ENCODE measurements at places on chromosomes 6 and 20.

GRCh38 chr6:108699290-108700041 lies 138.7 kb downstream of the FOXO3 start:
- DNase-seq: no peak

DNA sequence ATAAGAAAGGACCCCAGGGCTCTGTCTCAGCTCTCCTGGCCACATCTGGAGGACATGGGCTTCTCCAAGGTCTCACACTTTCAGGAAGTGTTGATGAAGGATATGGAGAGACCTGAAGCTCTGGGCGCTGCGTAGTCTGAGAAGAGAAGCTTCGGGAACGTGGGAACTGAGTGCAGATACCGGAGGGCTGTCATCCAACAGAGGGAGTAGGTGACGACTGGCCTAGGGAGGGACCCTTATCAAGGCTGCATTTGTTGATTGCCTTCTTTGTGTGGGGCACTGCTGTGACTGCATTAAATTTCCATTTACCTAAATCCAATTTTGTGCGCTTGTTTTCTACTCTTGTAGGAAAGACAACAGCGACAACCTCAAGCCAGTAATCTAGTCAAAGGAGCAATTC lies 63.4 kb downstream of the PLG start:
- DNase-seq: no peak

DNA sequence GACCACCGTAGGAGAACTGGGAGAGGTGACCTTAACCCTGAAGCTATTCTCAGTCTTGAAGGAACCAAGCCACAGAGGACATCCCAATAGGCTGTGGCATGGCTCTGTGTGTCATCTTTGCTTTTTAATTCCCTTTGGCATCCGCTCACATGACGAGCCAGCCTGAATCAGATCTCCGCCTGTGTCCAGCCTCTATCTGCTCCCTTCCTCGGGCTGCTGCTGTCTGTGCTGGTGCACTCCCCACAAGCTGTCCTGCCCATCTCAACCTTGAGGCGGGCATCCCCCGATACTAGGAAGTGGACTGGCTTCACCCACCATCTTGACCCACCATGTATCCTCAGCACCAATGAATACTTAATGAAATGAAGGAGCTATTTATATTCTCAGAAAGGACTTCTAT lies 111.9 kb downstream of the SLC23A2 start:
- DNase-seq: no peak

- DNase-seq: no peak
Observed at GRCh38 chr20:17756529-17756928, 56.8 kb downstream of the BANF2 start.

DNA sequence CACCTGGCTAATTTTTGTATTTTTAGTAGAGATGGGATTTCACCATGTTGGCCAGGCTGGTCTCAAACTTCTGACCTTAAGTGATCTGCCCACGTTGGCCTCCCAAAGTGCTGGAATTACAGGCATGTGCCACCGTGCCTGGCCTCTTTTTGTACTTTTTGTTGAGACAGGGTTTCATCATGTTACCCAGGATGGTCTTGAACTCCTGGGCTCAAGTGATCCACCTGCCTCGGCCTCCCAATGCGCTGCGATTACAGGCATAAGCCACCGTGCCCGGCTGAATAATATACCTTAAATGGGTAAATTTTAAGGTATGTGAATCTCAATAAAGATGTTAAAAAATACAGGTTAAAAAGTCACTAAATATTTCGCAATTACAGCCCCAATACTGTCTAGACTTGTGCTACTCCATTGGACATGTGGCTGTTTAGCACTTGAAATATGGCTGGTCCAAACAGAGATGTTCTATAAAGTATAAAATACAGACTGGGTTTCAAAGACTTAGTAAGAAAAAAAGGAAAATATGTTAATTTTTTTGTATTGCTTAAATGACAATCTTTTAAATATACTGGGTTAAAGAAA lies 42.1 kb downstream of the PPP1R3G start:
- no peak for DNase-seq

- no peak for DNase-seq
Observed at GRCh38 chr6:142207265-142207877, 60.3 kb downstream of the VTA1 start.

- no peak for DNase-seq
Observed at GRCh38 chr20:39758876-39759275, 796.7 kb downstream of the DHX35 start.

DNA sequence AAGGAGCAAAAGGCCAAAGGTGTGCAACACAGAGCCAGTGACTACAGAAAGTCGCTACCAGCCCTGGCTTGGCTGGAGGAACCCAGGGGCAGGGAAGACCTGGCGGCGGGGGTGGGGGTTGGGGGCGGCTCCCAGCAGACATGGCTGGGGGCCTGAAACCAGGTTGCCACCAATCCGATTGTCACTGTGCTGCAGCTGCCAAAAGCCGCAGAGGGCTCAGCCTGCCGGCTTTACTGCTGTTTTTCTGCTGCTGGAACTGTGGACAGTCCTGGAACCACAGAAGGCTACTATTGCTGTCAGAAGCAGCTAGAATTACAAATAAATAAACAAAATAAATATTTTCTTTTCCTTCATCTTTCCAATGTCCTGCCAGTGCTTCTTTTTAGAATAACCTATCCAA lies 25.7 kb upstream of the OGFRL1 start:
- no peak for DNase-seq

GRCh38 chr6:131208787-131209186 lies 73.5 kb downstream of the AKAP7 start:
- DNase-seq: no peak

DNA sequence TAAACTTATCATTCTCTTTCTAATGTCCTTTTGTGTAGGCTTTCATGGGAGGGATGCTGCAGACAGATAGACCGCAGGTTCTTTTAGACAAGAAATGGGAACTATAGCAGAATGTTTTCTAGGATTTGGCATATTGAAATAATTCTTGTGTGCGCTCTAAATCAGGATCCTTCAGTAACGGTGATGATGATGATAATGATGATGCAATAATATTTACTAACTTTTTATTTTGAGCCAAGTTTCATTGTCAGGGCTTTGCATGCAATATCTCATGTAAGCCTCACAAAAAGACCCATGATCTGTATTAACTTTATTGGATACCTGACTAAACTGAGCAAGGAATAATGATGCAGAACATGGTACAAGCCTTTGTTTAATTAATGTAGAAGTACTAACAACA lies 280.1 kb downstream of the HAO1 start:
- no peak for DNase-seq

DNA sequence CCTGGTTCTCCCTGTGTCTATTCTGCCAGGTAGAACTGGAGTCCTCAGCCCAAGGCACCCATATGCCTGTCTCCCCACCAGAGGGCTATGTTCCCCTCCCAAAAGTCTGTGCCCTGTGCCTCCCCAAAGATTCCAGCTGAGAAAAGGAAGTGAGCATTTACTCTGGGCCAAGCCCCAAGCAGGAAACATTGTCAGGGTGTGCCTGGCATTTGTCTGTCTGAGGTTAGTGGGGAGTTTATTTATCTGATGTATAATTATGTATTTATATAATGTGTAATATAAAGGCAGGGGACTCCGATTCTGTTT lies 5.6 kb downstream of the GDF5 start:
- DNase-seq: no peak

DNA sequence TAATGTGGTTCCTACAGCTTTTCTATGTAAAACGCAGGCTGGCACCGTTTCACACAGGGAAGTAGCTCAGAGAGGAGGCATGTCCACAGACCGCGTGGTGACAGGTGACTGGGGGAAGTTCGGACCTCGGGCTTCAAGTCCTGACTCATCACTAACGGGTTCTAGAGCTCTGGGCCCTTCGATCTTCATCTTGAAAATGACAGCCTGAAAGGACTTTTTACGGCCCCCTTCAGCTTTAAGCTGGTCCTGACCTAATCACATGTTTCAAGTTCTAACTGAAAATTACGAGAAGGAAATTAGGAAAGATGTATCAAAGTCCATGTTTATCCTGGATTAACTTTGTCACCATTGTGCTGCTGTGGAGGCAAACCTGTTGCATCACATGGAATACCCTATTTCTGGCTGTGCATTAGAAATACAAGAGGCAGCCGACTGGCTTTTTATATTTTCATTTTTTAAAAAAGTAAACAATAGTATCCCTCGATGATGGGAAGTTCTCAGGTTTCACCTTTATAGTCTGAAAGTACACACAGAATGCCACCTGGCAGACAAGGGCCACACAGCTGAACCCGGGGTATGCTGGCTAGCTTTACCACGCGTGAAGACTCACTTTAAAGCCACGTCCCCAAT lies 2.0 kb downstream of the MAN1A1 start:
- peak; percentile 84 for DNase-seq

- DNase-seq: no peak
Observed at GRCh38 chr20:58762120-58762519, 69.5 kb downstream of the NPEPL1 start.

- peak; percentile 55 for DNase-seq
Observed at GRCh38 chr20:16397086-16397485, 176.2 kb downstream of the KIF16B start.

GRCh38 chr6:87590990-87591389 lies 1.1 kb downstream of the ORC3 start:
- no peak for DNase-seq

DNA sequence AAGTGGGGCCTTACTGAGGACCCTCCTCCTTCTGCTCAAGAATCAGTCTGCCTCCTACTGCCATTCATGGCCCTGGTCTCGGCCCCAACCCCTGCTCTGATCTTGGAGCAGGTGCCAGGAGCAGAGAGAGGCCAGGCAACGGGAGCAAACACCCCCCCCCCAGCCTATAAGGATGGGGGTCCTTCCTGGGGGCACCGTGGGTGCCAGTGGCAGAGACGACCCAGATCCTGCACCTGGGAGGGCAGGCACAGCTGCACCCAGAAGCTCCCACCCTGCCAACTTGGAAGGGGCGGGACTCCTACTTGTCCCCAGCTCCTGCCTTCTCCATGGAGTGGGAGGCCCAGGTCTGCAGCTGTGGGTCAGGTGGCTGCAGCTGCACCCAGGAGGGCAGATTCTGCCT lies 183.2 kb downstream of the EYA4 start:
- DNase-seq: no peak

DNA sequence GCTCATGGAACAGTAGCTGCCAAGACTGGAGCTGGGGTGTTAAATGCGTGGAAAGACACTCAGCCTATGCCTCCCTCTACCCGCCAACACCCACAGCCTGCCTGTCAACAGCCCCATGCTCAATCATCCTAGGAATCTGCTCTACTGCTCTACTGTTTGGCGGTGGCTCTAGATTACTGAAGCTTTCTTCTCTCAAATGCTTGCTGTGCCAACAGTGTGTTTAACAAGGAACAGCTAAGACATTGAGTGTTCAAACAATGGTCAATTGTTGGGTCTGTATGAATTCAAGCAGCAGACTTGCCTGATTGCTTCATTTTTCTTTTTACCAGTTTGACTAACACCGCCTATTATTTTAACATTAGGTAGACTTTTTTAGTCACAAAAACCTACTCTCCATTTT lies 258.6 kb downstream of the SOD2 start:
- DNase-seq: no peak

GRCh38 chr6:63353286-63353630 lies 33.5 kb upstream of the LGSN start:
- no peak for DNase-seq

DNA sequence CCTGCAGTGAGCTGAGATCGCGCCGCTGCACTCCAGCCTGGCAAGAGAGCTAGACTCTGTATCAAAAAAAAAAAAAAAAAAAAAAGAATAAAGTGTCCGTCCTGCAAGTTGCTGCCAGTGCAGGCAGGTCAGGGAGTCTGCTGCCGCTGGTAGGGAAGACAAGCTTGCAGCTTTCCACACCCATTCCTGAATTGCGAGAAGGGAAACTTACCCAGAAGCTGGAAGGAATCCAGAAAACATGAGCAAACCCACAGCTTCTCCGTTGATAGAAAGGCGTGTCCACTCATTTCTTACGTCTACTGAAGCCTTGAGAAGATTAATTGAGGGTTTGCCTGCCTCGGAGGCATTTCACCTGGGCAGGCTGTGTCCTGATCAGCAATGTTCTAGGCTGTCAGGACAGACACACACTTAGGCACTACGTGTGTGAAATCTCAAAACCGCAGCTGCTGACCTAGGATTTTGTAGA lies 61.6 kb upstream of the DSP start:
- DNase-seq: peak; percentile 44

- DNase-seq: no peak
Observed at GRCh38 chr6:169997930-169998218, 246.5 kb downstream of the ERMARD start.

GRCh38 chr6:150905769-150906168 lies 40.3 kb downstream of the MTHFD1L start:
- no peak for DNase-seq

GRCh38 chr6:169701311-169701953 lies 397 bp downstream of the WDR27 start:
- DNase-seq: no peak

GRCh38 chr6:11858439-11858838 lies 79.8 kb upstream of the ADTRP start:
- DNase-seq: no peak

DNA sequence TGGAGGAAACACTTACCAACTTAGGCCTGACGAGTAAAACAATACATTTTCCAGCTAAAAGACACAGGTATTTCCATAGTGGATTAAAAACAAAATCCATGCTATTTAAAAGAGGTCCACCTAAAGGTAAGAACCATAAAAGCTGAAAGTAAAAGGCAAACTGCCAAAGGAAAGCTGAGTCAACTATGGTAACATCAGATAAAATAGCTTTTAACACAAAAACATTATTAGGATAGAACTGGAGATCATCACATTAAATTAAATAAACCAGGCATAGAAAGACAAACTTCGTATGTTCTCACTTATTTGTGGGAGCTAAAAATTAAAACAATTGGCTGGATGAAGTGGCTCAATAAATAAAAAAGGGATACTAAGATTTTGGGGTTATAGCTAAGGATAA lies 166.8 kb upstream of the SLC22A16 start:
- no peak for DNase-seq

- no peak for DNase-seq
Observed at GRCh38 chr6:119052987-119053386, 25.5 kb downstream of the FAM184A start.

- no peak for DNase-seq
Observed at GRCh38 chr20:13883425-13883824, 98.6 kb downstream of the NDUFAF5 start.

DNA sequence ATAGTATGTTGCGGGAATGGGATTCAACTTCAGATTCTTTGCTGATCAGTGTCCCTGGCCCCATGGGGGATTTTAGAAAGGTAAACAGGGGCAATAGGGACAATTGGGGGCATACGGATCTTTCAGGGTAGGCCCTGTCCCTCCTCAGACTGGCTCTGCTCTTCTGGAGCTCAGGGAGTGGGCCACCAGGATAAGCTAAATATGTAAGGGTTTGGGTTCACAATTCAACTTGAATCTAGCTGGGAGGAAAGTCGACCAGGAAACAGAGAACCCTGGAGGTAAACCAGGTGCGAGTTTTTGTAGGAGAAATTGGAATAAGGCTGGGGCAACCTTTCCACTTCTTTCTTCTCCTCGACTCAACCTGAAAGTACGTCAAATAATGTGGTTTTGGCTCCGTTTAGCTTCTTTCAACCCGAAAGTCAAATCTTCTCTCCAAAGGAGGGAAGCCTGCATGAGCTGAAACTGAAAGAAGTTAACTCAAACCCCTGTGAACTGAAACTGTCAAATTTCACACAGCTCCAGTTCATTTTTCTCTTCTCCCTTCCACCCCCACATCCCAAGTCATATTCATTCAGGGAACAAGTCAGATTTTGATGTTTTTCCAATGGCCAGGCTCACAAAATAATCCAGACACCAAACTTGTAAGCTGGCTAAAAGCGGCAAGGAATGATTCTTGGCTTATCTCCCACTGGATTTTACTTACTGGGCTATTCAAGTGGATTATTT lies 278.2 kb downstream of the CLIC5 start:
- no peak for DNase-seq

GRCh38 chr20:42846784-42847490 lies 342.8 kb downstream of the PTPRT start:
- no peak for DNase-seq

- DNase-seq: no peak
Observed at GRCh38 chr6:97535800-97536199, 252.8 kb upstream of the MMS22L start.

Data from left lung (tissue), 14 donors.